Activated CD8-positive, alpha-beta memory T cell treated with anti-CD3 and anti-CD28 coated beads, Interleukin-2, amount 10 ng/mL, durations not matched to agents 7 days and 5 days (primary cell): ENCODE measurements at places on chromosomes 6 and 20. TPM values are rescaled to one million over a fixed set of nuclear protein-coding genes. Genes with fewer than 3 reads are reported as not detected.

Gene DTD1
- total RNA-seq = 33.5 TPM

Gene FAM184A
- 6.0 TPM for total RNA-seq

Gene PKHD1
- not detected for total RNA-seq

Gene NKAIN2
- total RNA-seq = not detected

Gene CGA
- not detected for total RNA-seq

DNA sequence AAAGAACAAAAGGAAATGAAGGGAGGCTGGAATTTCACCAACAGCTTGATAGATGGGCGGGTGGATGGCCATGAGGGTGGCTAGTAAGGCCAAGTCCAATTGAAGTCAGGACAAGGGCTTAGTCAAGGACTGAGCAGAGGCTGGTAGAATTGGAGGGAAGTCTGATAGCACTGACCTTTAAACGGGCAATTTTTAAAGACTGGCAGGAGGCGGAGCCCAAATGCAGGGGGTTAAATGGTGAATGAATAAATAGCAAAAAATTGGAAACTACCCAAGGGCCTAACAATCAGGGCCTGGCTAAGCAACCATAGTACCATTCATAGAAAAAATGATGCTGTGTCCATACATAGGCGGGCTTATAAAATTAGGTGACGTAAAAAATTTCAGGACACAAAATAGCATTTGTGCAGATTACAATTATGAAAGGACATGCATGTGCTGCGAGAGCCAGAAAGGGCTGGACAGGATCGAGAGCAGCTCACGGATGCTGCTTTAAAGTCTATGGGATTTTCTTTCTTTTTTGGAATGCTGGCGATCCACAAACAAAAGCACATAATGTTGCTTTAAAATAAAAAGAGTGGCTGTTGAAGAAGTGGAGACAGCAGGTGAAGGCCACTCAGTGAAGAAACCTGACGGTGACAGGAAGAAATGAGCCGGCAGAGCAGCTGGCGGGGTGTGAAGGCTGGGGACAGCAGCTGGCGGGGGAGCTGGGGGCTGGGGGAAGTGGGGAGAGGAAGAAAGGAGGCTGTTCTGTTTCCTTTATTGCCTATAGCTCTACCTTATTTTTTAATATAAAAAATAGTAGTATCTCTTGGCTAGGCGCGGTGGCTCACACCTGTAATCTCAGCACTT lies 42.8 kb upstream of the TAF8 start:
- peak; percentile 57 for DNase-seq

DNA sequence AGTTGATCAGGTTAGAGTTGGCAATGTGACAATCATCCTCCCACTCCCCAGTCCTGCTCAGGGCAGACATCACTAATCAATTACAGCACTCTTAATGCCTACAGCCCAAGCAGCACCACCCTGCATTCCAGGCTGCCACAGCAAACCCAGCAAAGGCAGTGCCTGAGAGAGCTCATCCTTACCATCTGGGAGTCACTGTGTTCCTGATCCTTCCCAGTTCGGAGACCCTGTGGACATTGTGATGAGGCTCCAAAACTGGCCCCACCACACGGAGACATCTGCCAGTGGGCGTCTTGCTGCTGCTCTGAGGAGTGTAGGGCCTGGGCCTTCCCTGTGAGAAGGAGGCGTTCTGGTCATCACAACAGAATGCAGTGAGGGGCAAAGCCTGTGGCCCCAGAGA lies 216.5 kb upstream of the CST7 start:
- no peak for DNase-seq

GRCh38 chr20:46324960-46325703 lies 16.8 kb upstream of the CDH22 start:
- DNase-seq = no peak

DNA sequence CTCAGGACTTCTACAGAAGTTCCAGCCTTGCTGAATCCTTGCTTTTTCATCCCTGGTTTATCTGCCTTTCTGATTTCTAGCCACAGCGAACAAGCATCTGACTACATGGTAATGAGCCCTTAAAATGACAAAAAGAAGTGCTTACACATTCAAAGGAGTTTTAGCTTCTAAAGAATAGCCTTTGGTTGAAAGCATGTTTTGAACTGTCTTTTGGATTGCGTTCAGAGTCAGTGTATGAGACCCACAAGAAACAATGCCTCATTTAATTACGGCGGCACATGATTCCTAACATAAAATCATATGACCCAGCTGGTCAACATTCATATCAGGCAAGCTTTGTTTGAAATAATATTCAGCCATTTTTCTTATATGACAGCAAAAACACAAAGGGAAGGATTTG lies 784.2 kb downstream of the KIF16B start:
- DNase-seq = no peak

DNA sequence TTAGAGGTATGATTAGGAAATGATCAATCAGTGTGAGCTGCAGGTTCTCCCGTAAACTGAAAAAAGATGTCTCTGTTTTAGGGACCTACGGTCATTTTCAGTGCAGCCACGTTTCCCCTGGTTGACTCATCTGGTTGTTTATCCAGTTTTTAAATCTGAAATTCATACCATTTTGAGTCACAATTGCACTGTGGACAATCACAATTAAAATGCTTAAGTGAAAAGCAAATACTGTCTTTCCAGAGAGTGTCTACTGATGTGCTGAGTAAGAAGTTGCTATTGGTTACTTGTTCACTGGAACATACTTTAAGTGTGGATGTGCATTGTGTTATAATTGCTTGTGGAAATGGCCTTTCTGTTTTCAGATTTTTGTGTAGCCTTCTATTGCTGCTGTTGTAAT lies 305.1 kb upstream of the SASH1 start:
- no peak for DNase-seq

DNA sequence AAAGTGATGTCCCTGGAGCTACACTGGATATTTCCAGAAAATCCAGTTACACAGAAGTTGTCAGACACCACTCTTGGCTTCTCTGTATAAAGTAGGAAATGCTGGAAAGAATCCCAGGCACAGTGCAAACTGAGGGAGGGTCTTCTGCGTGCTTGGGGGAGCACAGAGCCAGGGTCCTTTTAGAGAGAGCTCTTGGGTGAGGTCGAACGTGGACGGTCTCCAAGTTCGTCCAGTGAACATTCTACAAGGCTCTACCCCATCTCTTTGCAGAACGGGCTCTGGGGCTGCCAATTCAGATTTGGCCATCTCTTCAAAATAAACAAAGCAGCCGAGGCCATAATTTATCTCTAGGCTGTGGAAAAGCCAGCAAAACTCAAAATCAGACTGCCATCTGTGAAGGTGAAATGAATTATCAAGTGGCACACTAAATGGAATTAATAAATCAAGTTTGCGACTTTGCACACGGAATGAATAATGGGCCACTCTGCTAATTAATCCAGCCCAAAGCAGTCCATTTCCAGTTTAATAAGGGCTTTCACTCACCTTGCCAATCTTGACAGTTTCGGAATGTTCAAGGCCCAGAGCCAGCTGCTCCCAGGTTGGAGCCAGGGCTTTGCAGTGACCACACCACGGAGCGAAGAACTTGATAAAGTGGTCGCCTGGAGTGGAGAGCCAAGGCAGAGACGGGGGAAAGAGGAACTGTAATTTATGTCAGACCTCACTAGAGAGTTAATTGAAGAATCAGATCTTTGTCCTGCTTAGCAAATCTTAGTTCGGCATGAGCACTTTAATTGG lies 19.3 kb downstream of the TXNDC5 start:
- no peak for DNase-seq

DNA sequence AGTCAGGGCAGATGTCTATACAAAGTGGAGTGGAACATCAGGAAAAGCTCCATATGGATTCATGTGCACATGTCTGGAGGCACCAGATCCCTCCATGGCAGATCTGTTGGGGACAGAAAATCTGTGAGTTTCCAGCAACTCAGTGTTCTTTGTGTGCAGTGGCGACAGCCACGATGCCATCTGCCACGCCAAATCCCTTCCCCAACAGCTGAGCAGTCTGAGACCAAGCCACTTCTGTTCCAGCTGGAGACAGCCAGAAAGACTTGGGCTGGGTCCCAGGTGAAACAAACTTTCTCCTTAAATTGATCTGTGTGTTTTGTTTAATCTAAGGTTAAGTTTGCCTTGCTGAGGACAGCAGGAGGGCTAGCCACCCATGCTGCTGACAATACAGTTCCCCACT lies 22.9 kb downstream of the FKBP1A start:
- DNase-seq = no peak

DNA sequence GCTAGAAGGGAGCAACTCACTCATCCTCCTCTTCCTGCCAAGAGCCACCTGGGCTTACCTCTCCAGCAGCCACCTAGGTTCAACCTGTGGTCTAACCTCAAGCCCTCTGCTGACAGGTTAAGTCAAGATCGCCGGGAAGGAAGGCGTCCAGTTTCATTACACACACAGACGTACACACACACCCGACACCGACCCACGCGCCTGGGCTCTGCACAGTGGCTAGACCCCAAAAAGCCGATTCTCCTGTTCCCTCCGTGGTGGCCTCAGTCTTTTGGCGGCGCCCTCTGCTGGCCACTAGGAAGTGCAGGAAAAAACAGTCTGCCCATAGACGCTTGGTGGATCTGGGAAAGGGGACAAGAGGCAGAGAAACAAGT lies 52.8 kb downstream of the MRPL14 start:
- peak; percentile 86 for DNase-seq

DNA sequence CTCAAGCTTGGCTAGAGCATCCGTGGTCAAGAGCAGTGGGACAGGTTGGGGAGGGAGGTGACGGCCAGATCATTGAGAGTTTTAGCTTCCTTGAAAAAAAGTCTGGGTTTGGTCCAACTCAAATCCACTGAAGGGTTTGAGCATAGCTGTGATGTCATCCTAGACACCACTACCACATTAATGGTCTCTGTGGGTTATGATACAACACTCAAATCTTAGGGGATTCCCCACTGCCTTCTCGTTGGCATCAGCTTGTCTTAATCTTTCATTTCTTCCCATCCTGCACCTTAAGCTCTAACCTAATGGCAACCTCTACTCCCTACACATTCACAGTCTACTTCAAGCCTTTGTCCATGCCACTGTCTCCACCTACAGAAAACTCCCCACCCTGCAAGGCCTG lies 77.3 kb downstream of the BMP6 start:
- no peak for DNase-seq

GRCh38 chr20:43571310-43571709 lies 12.5 kb downstream of the SGK2 start:
- no peak for DNase-seq

- peak; percentile 48 for DNase-seq
Measured at GRCh38 chr6:158283304-158283980, 28.8 kb upstream of the TULP4 start.

- DNase-seq = peak; percentile 47
Measured at GRCh38 chr6:108966855-108967755, 118.9 kb downstream of the ARMC2 start.

GRCh38 chr6:170407200-170407599 lies 100.6 kb downstream of the FAM120B start:
- DNase-seq = no peak

DNA sequence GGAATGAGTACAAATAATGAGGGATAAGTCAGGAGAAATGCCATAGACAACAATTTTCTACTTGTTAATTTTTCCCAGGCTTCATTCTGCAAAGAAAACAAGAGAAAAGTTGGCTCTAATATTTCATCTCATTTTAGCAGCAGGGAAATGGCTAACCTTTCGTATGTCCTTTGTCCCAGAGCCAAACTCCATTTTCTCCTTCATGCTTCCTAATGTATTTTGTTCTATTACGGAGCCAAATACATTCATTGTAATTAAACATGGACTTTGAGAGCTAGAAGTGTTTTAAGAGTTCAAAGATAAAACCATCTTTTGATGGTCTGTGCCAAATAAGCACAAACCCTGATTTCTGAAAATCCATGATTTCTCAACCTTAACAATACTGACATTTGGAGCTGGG lies 136.9 kb downstream of the PTCHD4 start:
- no peak for DNase-seq

DNA sequence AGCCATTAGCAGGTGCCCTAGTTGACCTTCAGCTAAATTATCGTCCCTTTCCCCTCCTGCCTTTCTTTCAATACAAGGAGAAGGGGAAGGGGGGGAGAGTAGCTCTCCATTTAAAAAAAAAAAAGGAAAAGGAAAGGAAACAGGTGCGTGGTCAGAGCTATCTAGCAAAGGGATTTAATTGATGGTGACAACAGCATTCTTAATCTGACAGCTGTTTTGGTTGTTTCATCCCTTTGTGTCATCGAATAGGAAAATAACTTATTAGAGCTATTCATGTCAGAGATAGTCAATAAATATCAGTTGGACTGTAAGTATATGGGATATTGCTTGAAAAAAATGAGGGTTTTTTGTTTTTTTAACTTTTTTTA lies 195.2 kb upstream of the SASH1 start:
- DNase-seq = no peak
